ENCODE measurements at places on chromosomes 1 and 21.

DNA sequence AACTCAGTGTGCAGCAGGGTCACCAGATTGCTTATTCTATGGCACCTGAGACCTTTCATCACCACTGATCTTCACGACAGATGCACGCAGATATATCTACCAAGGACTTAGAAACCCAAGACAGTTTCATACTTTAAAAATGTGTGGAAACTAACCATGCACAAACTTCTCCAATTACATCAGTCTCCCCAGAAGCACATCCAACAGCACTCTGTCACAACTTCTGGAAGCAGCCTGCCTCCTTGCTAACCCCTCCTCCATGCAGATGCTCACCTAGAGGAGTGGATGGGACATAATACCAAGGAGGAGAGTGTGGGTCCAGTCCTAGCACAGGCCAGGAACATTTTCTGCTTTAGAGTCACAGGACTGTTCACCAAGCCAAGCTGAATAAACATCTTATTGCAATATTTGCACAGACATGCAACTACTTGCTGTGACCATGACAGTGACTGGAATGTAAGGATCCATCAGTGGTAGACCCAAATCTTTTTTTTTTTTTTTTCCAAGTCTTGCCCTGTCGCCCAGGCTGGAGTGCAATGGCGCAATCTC is 69.4 kb downstream of the HIVEP3 start:
- DNase-seq: no peak

GRCh38 chr1:228860911-228861831 is 125.9 kb downstream of the RHOU start:
- DNase-seq: peak; percentile 70

GRCh38 chr1:217138799-217139466 is 415.7 kb upstream of the ESRRG start:
- no peak for DNase-seq

DNA sequence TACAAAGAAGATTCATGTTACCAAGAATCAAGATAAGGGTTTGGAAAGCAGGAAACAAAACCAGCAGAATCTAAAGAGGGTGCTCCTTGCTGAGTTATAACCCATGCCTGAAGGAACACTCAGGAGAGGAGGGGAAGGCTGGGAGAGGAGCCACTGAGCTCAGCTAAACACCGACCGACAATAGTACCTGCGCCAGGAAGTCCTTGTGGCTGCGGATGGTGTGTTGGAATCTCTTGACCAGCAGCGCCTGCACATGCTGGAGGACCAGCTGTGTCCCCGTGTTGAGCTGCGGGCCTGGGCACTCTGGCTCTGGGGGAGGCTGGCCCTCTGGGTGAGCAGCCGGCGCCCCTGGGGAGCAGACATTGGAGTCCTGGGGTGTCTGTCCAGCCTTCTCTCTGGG is 89.4 kb downstream of the ABCA4 start:
- no peak for DNase-seq

DNA sequence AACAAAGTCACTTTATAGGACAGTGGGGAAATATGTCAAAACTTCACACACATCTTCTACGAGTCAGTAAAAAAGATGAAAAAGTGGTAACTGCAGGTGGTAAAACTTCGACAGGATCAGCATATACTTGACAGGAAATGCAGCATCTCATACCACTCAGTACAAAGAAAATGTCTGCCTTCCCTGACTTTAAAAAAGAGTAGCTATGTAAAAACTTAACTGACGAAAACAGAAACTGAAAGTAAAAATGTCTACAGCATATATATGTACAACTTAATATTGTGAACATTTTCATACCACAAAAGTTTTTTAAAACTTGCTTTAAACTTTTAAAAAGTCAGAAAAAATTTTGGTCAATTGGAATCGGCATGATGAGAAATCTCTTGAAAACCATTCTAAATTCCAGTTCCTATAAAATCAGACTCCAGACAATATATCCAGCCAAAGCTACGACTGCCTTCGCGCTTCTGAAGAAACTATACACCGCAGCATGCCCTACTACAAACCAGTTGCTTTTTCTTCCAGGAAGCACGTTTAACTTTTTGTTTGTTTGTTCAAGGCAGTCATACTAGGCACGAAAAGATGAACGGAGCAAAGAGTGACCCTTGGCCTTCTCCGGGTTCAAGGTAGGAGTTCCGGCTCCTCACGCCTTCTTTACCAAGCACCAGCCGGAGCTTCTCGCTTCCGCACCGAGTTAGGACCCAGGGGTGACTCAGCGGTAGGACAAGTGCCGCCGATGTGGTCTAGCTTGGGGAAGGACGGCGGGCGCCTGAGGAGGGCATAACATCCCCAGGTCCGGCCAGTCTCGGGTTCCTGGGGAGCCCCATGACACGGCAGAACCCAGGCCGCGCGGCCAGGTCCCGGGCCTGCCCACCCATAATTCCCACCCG is 612 bp downstream of the PSMA5 start:
- peak; percentile 31 for DNase-seq

- DNase-seq: no peak
These were observed 21.9 kb downstream of the PUM1 start for GRCh38 chr1:31043631-31044030.

DNA sequence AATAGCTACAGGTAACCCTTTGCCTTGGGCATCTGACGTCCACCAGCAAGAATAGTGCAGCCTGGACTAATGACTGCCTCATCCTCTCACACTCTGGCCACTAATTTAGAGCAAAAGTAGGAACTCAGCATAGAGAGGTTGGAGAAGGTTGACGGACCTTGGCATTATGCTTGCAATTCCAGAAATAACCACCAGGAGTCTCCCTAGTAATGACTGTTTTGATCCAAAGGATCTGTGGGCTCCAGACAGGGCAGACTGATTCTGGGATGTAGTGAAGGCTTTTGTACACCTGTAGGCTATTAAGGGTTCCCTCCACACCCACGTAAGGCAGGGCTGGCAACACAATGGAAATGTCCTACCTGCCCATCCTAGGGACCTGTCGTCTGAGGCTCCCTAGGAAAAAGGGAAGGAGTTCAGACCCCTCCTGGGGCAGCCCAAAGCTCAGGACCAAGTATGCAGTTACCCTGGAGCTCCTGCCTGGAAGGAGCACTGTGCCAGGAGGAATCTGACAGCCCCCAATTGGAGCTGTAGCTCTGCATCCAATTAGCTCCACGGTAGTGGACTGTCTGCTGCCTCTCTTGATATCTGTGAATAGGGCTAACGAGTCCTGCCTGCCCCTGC is 91.0 kb upstream of the TMEM51 start:
- DNase-seq: no peak

- DNase-seq: no peak
These were observed 4.2 kb downstream of the COX20 start for GRCh38 chr1:244839656-244840055.

DNA sequence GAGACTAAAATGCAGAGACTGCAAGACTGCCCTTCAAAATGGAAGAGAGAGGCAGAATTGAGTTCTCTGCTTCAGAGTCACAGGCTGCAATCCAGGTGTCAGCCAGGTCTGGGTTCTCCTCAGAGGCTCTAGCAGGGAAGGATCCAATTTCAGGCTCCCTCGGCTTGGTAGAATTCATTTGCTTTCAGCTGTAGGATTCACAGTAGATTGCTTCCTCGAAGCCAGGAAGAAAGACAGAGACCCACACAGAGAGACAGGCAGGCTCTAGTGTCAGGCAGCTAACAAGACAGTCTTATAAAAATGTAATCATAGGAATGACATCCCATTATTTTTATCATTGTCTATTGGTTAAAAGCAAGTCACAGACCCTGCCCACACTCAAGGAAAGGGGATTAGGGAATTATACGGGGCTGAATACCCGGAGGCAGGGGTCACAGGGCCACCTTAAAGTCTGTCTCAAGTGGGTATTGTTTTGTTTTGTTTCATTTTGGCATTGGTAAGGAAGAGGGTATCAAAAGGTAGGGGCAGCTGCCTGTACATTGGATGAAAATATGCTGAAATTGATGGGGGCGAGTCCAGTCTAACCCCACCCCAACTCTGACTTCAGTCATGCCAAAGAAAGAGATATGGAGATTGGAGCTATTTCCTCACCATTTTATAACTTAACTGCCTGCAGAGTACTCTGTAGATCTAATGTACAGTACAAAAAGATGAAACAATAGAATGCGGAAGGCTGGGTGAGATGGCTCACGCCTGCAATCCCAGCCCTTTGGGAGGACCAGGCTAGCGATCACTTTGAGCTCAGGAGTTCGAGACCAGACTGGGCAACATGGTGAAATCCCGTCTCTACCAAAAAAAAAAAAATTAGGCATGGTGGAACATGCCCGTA is 9.5 kb upstream of the TBCE start:
- DNase-seq: no peak

GRCh38 chr1:67019600-67020136 is 34.3 kb downstream of the SLC35D1 start:
- DNase-seq: peak; percentile 33

DNA sequence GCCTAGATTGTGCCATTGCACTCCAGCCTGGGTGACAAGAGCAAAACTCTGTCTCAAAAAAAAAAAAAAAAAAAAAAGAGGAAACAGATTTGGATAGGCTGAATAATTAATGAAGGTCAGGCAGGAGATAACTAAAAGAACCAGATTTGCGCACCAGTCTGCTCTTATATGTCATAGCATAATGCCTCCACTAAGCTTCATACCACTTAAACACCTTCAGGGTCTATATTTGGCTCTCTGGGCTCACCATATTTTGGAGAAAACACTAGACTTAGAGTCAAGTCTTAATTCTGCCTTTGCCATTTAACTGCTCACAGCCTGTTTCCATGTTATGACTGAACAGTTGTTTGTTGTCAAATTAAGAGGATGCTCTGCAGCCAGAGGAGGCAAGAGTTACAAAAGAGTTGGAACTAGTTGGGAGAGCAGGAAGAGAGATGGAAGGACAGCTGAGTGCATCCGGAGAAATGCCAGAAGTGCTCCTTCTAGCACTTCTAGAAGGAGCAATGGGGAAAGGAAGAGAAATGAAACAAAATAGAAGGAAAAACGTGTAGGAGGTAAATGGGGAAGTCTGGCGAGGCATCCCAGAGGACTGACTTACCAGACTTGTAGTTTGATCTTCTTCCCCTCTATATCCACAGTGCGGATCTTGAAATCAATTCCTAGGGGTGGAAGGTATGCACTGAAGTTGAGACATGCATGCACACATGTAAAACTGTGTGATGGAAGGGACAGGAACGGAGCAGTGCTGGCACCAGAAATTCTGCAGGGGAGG is 1.8 kb downstream of the RAB13 start:
- DNase-seq: no peak

DNA sequence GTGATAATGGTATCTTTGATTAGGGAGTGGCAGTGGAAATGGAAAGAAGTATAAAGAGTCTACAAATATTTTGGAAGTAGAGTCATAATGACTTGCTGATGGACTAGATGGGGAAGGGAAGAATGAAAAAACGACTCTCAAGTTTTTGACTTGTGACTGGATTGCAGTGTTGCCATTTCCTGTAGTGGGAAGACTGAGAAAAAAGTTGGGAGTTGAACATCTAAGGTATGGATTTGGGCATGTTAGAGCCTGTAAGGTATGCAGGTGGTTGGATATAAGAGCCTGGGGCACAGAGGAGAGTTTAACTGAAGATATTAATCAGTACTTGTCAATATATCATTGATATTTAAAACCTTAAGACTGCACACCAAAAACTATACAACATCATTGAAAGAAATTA is 19.4 kb downstream of the DNM3 start:
- no peak for DNase-seq

- no peak for DNase-seq
These were observed 99.9 kb downstream of the KCNH1 start for GRCh38 chr1:211033921-211034525.

DNA sequence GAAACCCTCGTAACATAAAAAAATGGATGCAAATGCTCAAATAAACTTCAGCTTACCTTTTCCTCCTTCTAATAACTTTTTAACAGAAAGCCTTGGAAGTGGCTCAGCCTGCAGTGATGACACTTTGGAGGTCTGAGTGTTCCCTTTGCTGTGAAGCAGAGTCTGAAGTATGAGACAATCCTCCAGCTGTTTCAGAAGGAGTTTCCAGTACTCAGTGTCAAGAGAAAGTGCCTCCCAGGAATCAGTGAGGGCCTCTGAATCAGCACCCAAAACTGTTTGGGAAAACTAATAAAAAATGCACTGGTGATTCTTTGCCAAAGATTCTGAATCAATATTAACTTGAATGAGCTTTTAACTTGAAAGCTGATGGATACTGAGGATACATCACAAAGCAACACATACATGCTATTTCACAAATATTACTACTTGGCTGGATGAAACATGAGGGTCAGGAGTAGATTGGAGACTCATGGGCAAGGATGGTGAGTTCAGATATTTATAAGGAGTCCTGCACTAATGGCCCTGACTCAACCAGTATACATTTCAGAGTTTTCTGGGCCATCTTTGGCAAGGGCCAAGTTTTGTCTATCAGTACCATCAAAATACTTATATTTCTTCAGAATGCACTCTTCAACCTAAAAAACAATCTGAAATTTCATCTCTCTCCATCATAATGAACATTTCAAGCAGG is 77.0 kb downstream of the IARS2 start:
- no peak for DNase-seq

GRCh38 chr21:33774551-33774950 is 132.2 kb downstream of the ITSN1 start:
- DNase-seq: no peak

DNA sequence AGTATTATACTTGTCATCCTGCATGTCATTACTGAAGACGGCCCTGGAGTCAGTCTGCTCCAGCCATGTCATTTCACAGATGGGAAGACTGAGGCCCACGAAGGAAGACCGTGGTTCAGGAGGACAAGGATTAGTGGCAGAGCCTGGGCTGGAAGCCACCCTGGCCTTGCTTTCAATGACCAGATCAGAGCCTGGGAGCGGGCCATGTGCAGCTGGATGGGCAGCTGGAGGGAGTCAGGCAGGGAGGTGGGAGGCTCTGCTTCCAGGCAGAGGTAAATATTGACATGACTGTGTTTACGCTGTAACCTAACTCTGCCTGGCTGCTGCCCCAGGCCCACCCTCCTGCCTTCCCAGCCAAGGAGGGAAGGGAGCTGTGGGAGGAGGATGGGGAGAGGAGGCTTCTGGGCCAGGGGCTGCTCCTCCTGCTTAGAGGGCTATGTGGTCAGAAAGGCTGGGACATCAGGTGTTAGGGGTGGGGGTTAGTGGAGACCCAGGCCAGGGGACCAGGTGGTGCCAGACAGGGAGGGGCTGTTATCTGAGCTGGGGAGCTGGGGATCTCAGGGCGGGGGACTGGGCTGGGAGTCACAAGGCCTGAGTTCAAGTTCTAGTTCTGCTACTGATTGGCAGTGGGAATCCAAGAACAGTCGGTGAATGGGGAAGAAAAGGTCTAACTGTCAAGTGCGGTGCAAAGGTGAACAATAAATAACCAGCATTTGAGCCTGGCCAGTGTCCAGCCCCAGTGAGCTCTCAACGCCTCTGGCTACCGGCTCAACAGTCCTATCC is 48.5 kb upstream of the ECE1 start:
- DNase-seq: no peak

DNA sequence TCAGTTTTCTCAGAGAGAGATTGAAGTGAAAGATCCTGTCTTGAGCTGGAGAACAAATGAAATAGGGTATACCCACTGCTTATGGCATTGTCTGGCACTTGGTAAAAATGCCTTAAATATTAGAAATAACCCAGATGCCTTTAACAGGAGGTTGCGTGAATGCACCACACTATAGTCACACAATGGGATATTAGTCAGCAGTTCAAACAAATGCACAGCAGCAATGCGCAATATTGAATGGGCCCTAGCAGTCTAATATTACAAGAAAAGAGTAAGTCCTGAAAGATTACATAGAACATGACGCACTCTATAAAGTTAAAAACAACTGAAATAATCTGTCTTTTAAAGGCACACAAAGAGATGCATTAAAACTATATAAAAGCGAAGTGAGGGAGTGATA is 161.1 kb downstream of the EDEM3 start:
- DNase-seq: peak; percentile 49
